ENCODE measurements at places on chromosomes 12 and 14.

GRCh38 chr12:90163975-90164374 lies 455.3 kb upstream of the ATP2B1 start:
- DNase-seq: no peak

GRCh38 chr12:42641221-42641885 lies 51.8 kb upstream of the PRICKLE1 start:
- no peak for DNase-seq

GRCh38 chr12:14781563-14781962 lies 21.7 kb downstream of the WBP11 start:
- no peak for DNase-seq

GRCh38 chr14:98578204-98578603 lies 693.8 kb downstream of the BCL11B start:
- no peak for DNase-seq

DNA sequence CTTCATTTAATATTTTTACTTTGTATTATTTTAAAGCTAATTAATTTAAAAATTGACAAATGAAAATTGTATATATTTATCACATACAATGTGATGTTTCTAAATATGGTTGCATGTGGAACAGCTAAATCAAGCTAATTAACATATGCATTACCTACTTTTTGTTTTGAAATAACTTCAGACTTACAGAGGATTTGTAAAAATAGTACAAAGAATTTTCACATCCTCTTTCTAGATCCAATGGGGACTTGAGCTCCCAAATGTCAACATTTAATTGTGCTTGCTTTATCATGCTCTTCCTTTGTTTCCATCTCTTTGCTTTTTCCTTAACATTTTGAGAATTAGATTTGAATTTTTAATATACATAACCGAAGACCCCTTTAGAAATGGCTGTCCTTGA lies 6.6 kb downstream of the DCD start:
- DNase-seq: no peak

GRCh38 chr12:108162207-108162606 lies 33.1 kb downstream of the WSCD2 start:
- DNase-seq: no peak

GRCh38 chr12:126708492-126708896 lies 1558.5 kb upstream of the TMEM132C start:
- DNase-seq: no peak

DNA sequence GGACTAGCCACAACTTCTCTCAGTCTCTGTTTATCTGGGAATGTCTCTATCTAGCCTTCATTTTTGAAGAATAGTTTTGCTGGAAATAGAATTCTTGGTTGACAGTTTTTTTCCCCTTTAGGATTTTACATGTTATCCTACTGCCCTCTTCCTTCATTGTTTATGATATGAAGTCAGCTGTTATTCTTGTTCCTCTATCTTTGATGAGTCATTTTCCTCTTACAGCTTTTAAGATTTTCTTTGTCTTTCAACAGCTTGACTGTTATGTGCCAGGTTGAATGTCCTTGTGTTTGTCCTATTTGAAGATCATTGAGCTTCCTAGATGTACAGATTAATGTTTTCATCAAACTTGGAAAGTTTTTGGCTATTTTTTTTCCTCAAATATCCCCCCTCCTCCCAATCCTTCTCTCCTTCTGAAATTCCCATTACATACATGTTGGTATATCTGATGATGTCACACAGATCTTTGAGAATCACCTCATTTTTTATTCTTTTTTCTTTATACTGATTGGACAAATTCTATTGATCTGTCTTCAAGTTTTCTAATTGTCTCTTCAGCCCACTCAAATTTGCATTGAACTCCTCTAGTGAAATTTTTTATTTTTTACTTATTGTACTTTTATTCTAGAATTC lies 4.5 kb upstream of the GOLGA5 start:
- DNase-seq: no peak

DNA sequence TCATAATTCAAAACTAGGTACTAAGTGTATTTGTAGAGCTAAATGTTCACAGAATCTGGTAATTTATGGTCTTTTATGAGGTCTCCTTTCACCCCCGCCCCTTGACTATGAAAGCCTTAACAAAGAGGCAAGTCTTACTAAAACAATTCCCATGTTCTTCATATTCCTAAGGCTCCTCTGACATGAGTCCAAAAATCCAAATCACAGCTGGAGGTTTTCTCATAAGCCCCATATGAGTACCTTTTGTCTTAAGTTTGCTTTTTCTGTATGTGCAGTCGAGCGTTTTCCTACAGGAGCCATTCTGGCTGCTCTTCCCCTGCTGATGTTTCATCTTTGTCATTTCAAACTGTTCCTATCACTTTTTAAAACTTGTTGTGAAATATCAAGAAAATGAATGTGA lies 55.2 kb downstream of the SIX1 start:
- DNase-seq: no peak

DNA sequence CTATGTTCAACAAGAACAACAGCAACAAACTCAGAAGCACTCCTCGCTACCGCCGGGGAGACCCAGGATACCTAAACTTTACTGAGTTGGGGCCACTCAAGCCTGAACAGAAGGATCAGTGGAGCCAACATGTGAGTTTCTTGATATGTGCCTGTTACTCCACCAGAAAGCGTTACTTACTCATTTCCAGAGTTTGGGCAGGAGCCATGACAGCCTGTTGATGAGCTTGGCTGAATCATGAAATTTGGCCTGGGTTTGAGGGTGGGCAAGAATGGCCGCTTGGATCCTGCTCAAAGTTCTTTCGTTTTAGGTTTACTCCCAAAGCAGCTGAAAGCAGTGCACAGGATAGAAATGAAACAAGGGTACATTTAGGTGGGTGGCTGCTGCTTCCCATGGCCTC lies 12.0 kb upstream of the GALNT6 start:
- DNase-seq: no peak

GRCh38 chr12:69102856-69103255 lies 136.5 kb upstream of the CPSF6 start:
- DNase-seq: no peak

DNA sequence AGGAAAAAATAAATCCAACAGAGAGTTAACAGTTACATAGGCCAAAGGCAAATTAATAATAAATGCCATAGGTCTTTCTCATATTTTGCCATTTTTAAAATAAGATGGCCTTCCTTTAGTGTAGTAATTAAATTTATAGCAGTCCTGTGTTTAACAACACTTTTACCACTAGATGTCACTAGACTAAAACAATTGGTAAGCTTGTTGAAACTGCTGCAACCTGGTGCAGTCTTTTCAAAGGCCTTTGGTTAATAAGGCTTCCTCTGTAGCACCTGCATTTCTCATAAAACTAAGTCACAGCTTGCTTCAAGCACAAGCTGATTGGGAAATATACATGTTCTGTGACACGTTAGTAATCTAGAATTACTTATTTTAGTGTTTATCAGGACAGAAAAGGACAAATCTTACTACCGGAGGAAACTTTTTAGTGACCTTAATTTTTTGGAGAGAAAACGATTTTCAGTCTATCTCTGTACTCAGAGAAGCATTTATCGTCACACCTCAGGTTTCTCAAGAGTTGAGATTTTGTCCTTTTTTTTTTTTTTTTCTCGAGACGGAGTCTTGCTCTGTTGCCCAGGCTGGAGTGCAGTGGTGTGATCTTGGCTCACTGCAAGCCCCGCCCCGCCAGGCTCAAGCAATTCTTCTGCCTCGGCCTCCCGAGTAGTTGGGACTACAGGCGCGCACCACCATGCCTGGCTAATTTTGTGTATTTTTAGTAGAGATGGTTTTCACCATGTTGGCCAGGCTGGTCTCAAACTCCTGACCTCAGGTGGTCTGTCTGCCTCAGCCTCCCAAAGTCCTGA lies 20.0 kb downstream of the BORCS5 start:
- no peak for DNase-seq

DNA sequence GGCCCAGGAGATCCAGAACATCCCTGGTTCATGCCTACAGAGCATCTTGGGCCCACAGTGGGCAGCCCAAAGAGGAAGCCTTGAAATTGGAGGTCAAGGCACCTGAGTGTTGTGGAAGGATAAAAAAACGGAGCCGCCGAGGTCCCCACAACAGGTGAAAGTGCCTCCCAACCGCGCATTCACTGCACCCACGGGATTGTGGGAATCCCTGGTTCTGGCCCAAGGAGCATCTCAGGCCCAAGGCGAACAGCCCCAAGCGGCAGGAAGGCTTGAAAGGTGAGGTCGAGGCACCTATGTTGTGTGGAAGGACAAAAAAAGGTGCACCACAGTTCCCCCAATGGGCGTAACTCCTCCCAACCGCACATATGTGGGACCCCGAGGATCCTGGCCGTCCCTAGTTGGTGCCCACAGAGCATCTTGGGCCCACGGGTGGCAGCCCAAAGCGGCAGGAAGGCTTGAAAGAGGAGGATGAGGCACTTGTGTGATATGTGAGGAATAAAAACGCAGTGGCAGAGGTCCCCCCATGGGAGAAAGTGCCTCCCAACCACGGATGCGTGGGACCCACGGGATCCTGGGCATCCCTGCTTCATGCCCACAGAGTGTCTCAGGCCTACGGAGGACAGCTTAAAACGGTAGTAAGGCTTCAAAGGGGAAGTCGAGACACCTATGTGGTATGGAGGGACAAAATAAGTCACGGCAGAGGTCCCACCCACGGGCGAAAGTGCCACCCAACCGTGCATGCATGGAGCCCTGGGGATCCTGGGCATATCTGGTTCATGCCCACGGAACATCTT lies 583.9 kb downstream of the ALG10 start:
- no peak for DNase-seq

DNA sequence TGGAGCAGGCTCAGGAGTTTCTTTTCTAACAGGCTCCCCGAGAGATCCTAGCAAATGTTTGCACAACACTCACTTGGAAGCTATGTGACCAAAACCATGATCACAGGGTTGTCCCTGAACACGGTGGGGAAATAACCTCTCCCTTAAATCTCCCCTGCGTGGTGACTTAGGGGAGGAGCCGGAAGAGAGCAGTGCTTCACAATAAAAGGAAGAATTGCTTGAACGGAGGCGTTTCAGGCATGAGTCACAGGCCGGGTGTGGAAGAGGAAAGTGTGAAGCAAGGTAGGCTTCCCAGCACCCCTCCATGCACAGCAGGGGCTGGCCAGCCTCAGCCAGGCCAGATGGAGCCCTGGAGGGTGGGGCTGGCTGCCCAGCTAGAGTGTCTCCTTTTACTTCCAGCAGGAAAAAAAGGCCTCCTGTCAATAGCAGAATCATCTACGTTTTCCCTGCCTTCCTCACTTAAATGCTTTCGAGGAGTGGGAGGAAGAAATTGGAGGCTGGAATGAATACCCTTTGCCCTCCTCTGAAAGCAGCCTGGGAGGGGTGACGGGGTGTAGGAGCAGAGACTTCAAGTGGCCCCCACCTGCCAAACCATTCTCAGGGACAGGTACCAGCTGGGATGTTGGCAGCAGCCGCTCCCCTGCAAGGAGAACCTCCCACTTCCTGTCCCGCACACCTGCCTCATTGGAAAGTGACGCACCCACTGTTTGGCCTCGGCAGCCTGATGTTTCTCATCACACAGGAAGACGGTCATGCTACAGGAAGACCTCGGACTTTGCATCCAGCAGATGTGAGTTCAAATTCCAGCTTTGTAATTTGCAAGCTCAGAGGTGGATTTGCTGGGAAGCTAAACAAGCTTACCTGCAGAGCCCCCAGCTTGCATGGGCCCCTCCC lies 30.1 kb upstream of the PPP2R5C start:
- DNase-seq: peak; percentile 80

DNA sequence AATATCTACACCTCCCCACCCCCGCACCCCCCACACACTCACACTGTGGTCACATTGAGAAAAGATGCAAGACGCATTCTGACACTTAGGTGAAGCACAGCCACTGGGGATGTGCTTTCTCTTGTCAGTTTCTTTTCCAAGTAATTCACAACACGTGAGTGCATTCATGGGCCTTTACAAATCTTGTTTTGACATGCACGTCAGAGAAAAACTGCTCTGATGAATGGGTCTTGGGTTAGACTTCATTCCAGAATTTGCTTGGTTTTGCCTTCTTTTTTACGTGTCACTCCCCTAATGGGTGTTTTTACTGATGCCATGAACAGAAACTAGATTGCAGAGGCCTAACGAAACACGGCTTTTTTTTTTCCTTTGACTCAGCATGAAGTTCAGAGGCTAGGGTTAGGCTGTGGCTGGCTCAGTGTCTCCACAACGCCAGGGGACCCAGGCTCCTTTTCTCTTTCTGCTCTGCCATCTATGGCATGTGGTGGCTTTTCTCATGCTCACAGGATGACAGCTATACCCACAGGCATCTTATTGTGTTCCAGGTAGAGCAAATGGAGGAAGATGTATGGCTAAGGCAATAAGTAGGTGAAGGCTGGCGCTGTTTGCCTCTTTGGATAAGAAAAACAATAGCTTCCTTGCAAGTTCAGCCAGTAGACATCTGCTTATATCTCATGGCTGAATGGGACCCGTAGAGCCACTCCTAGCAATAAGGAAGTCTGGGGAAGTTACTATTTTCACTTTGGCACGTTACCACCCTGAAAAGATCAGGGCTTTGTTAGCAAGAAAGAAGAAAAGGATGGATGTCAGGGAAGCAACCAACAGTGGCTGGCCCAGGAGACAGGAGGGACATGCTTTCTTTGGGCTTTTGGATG lies 253.3 kb downstream of the SLC15A4 start:
- no peak for DNase-seq

- no peak for DNase-seq
Measured at GRCh38 chr12:32902287-32902997, 5.9 kb upstream of the PKP2 start.

- peak; percentile 3 for DNase-seq
Measured at GRCh38 chr12:111093428-111094142, 173.2 kb upstream of the MYL2 start.
